ENCODE measurements at places on chromosomes 2 and 18.

DNA sequence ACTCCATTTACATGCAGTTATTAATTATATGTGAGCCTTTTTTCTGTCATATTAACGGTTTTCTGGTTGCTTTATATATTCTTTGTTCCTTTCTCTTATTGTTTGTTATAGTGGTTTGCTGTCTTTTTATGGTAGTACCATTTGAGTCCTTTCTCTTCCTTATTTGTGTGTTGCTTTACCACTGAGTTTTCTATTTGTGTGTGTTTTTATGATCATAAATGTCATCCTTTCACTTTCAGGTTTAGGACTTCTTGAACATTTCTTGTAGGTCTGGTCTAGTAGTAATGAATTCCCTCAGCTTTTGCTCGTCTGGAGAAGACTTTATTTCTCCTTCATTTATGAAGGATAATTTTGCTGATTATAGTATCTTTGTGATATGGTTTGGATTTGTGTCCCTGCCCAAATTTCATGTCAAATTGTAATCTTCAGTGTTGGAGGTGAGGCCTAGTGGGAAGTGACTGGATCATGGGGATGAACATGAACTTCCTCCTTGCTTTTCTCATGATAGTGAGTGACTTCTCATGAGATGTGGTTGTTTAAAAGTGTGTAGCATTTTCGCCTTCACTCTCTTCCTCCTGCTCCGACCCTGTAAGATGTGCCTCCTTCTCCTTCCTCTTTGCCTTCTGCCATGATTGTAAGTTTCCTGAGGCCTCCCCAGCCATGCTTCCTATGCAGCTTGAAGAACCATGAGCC lies 11.5 kb downstream of the GCC2 start:
- no peak overlapping the region for H3K27ac ChIP-seq
- H3K36me3 ChIP-seq = peaks cover 49% of the 10 kb centered on the region
- no peak for DNase-seq
- no peak overlapping the region for H3K4me3 ChIP-seq
- H3K27me3 ChIP-seq = no peaks in the 10 kb centered on the region

DNA sequence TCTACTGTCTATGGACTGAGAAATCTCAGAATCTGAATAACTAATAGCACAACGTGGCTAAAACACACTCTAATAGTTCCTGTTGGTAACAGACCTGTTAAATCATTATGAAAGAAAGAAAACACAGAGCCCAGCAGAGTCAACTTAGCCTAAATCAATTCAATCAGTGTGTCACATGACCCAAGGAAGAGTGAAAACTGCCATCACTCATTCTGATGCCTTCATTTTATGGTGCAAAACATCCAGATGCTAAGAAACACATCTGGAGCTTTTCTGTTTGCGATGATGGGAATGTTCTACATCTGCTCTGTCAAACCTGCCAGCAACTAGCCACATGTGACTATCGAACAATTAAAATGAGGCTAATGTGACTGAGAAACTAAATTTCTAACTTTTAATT lies 295.7 kb upstream of the TRIB2 start:
- no peak overlapping the region for H3K27ac ChIP-seq
- no peak for DNase-seq
- H3K4me3 ChIP-seq = no peak overlapping the region
- no peaks in the 10 kb centered on the region for H3K27me3 ChIP-seq
- H3K4me1 ChIP-seq = no peaks in the 10 kb centered on the region

DNA sequence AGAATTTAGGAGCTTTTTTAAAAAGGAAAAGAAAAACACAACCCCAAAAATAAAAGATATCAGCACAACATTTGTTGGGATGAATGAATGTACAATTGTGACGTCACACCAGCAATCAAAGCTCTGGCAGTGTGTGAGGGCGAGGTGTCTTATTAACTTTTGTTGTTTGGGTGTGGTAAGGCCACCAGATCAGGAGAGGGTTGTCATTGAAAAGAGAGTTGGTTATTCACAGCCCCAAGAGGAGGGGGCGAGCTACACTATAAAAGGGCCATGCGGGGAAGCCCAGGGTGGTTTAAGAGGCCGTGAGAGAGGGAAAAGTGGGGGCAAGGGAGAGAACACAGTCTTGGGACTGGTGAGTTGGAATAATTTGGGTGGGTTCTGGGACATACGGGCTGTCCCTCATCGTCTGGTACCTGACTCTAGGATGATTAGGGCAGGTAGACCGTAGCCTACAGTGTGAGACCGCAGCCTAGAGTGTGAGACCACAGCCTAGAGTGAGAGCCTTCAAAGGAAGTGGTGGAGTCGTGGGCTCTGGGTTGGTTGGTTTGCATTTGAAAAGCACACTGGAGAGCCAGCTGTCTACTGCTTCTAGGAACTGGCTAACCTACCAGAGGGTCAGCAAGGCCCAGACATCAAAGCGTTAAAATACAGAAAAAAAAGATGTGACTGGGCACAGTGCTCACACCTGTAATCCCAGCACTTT lies 128.4 kb downstream of the INO80D start:
- no peak overlapping the region for H3K27ac ChIP-seq
- H3K36me3 ChIP-seq = no peaks in the 10 kb centered on the region
- no peaks in the 10 kb centered on the region for H3K4me1 ChIP-seq
- no peak for DNase-seq
- H3K4me3 ChIP-seq = no peak overlapping the region
- no peaks in the 10 kb centered on the region for H3K27me3 ChIP-seq

DNA sequence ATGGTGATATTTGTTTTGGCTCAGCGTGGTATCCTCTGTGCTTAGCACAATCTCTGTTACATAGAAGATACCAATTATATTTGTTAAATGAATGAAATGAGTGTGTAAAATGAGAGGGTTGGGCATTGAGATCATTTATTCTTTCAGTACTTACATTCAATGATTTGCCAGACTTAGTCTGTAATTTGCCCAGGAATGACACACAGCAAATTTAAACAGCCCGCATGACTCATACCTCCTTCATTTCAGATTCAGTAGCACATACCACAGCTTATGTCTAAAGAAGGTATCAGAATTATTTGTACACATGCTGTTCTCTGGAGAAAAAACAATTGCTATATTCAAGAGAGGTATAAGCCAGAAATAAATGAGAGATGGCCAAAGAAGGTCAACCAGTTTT lies 37.0 kb downstream of the KLHL14 start:
- H3K4me1 ChIP-seq = no peaks in the 10 kb centered on the region
- no peaks in the 10 kb centered on the region for H3K36me3 ChIP-seq
- no peak overlapping the region for H3K27ac ChIP-seq

GRCh38 chr2:12651641-12652040 lies 65.1 kb upstream of the TRIB2 start:
- no peak for DNase-seq
- no peak overlapping the region for H3K4me3 ChIP-seq
- H3K27ac ChIP-seq = no peak overlapping the region
- H3K36me3 ChIP-seq = no peaks in the 10 kb centered on the region

DNA sequence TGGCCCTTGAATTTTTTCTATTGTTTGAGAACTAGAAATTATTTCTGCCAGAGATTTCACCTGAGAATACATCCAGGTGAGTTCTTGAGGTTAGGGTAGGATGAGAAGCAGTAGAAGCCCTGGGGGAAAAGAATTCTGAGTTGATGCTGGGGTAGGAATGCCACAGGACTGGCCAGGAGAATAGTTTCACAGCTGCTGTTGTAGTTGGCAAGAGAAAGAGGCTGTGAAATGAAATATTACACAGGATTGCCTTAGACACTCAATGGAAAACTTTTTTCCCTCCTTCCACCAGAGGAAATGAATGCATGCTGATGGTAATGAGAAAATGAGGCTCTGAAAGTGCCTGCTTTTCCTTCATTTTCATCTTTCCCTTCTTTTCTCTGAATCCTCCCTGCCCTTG lies 54.6 kb downstream of the PRKCE start:
- no peaks in the 10 kb centered on the region for H3K27me3 ChIP-seq
- no peak overlapping the region for H3K27ac ChIP-seq
- DNase-seq = no peak

DNA sequence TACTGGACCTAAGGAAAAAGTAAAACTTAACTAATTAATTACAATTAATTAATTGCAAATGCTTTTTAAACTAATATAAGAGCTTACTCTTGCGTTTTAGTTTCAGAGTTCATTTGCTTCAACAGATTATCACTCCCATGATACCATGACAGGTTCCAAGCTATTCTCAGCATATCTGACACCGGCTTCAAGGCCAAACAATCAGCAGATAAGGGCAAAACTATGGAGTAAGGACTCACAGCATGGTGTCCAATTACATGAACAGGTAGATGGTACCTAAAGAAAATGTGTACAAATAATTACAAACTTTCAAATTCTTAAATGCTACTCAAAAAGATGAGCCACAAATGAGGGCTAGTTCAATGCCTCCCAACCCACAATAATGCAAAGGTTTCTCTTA lies 77.2 kb downstream of the RTTN start:
- no peak overlapping the region for H3K27ac ChIP-seq
- H3K27me3 ChIP-seq = no peaks in the 10 kb centered on the region
- no peak overlapping the region for H3K4me3 ChIP-seq
- H3K36me3 ChIP-seq = peaks cover 19% of the 10 kb centered on the region

DNA sequence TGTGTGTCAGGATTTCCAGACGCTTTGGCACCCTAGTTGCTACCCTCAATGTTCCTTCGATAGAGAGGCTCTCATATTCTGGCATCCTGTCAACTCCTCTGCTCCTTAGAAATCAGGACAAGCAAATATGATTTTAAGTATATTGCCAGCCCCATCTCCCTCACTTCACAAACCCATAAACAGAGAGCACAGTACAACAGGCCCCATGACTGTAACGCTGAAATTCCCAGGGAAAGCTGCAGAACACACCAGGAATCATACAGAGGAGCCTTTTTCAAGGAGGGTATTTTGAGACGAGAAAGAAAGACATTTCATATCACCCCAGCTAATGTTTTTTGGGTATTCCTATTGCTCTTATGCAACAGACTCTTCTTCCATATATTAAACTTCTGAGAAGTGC lies 162.9 kb downstream of the NAPG start:
- H3K36me3 ChIP-seq = no peaks in the 10 kb centered on the region
- H3K27ac ChIP-seq = no peak overlapping the region
- H3K27me3 ChIP-seq = no peaks in the 10 kb centered on the region
- H3K4me1 ChIP-seq = no peaks in the 10 kb centered on the region
